ENCODE measurements at places on chromosomes 6 and 20.

DNA sequence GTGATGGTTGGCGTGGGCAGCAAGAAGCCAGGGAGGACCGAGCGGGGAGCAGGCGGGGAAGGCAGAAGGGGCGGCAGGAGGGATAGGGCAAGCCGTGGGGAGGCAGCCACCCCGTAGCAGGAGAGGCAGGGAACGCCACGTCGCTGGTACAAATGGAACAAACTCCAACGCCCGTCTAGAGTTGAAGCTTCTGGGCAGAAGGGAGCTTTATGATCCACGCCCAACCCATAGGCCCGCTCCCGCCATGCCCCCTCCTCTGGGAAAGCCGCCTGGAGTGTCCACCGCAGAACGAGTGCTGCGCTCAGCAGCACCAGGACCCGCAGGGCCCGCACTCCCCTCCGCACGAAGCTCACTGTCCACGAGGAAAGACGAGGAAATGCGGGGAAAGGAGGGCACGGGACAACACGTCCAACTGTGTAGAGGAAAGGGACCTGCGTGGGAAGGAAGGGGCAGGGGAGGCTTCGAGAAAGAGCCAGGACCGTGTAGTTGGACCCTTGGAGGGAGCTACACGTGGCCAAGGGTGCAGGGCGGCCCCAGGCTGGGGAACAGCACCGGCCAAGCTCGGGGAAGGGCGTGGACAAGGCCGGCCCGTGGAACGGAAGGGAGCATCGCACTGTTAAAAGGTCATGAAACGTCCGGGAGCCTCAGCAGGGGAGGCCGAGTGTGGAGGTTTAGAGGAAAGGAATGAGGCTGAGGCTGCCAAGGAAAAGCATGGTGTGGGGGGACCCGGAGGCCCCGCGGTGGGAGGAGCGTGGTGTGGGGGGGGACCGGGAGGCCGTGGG, 204.0 kb downstream of the DLL1 start:
- no peak for DNase-seq

DNA sequence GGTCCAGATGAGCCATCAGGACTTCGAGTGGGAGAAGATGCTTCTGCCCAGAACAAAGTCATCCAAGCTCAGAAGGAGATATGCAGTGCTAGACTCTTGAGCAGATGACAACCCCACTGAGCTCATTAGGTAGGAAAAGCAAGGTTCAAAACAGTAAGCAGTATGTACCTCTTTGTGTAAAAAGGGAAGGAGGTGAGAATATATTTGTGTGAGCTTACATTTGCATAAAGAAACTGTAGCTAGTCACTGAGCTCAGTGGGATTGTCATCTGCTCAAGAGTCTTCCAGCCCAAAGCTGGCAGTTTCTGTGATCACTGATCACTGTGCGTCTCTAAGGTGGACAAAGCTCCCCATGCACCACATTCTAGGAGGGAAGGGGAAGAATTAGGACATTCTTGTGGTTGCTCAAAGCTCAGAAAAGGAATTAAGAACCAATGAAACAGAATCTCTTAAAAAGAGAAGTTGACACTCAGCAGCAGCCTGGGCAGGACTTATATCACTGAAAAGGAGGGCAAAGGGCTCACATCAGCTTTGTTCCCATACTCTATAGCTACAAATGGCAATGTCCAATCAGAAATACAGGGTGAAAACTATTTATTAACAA, 90.0 kb upstream of the MAFB start:
- no peak for DNase-seq

DNA sequence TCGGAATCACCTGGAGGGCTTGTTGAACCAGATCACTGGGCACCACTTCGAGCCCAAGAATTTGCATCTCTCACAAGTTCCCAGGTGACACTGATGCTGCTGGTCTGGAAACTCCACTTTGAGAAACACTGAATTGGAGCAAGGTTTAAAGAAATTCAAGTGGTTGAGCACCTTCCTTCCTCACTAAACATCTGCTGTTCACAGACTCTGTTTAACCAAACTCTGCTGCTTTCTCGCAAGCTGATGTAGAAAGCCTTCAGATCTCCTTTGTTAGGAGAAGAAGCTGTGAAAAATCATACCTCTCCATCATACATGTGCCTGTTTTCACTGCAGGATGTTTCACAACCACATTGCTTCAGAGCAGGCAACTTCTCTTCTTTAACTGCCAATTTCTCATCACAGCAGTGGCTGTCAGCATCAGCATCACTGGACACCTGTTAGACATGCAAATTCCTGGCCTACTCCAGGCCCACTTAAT, 87.5 kb upstream of the TOP1 start:
- DNase-seq: no peak

- no peak for DNase-seq
Measured at GRCh38 chr6:139344186-139344963, 30.1 kb downstream of the CITED2 start.

DNA sequence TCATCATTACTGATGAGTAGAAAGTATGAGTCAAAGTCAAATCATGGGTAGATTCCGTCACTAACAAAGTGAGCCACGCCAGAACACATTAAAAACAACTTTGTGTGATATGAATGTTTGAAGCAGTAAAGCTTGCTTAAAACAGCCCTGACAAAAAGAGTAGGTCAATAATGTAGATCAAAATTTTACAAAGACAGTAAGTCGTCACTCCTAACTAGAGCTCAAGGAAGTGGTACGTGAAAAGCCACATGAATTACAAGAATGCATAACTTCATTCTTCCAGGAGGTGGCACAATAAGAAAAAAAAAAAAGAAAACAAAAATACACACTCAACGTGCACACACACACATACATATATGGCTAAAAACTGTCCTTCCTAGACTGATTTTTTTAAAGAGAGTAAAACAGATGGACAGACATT, 69.9 kb downstream of the HACE1 start:
- DNase-seq: no peak
